ENCODE measurements at places on chromosomes 2 and 18.

GRCh38 chr2:176494949-176495353, 225.7 kb downstream of the MTX2 start:
- DNase-seq = no peak

GRCh38 chr18:69239849-69240674, 160.6 kb upstream of the DOK6 start:
- no peak for DNase-seq

DNA sequence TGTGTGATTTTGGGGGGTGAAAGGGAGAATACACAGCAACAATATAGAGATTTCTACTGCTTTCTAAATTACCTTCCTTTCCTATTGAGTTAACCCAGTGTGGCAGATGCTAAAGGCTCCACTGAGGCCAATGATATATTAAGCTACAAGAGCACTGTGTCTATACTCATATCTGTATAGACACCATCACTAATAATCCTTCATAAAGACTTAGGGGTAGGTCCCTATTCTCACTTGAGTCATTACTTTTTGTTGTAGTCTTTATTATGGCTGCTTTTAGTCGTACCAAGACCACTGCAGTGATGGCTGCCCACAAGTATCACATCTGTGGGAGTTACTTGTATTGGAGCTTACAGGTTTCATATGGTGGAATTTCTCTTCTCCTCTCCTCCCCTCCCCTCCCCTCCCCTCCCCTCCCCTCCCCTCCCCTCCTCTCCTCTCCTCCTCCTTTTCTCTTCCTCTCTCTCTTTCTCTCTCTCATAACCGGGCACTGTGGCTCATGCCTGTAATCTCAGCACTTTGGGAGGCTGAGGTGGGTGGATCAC, 637.6 kb downstream of the ADCYAP1 start:
- no peak for DNase-seq

DNA sequence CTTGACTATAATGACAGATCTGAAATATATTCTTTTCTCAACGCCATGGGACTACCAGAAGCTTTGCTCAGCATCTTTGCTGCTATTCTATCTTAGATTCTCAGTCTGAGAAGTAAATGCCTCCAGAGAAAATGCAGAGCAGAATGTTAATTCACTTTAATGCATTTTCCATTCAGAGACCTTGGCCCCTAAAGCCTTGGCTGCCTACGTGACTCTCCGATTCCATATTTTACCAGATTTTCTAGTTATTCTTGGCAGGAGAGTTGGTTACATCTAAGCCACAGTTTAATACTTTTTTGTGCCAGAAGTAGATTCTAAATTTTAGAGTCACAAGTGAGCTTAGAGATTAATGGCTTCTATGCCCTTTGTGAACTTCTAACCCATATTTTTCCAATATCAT, 837.1 kb upstream of the POU3F3 start:
- no peak for DNase-seq

DNA sequence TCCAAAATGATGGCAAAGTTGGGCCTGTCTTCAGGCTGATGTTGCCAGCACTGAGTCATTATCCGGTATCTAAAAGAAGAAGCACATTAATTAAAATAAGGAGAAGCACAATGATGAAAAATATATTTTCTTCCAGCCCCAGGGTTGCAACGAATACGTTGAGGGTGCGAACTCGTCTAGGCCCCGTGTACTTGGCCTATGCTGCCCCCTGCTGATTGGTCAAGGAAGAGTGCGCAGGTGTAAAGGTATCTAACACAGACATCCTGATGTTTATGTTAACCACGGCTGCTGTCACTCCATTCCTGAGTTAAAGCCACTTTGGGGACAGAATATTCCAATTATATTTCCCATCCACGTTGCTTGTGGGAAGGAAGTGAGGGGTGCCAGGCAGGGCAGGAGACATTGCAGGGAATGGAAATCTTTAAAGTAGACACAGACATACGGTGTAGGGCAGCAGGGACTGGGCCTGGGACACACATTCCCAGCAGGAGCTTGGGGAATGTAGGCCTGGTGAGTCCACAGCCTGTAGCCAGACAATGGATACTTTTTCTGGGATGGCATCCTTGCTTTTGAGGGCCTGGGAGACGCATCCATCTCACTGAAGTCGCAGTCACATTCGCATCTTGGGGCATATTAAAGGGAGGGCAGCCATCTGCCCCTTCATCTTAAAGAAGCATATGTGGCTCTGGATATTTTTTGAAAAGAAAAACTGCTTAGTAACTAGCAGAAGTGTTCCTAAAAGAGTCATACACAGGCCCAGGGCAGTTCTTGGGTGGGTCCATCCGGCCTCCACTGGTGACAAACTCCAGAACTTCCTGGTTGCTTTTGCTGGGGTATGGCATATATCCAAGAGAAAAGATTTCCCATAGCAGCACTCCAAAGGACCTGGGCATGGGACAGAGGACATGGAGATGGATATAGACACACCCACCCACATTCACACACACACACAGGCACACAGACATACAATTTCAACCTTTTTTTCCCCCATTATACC, 81.9 kb downstream of the CLIP4 start:
- DNase-seq = peak; percentile 85

DNA sequence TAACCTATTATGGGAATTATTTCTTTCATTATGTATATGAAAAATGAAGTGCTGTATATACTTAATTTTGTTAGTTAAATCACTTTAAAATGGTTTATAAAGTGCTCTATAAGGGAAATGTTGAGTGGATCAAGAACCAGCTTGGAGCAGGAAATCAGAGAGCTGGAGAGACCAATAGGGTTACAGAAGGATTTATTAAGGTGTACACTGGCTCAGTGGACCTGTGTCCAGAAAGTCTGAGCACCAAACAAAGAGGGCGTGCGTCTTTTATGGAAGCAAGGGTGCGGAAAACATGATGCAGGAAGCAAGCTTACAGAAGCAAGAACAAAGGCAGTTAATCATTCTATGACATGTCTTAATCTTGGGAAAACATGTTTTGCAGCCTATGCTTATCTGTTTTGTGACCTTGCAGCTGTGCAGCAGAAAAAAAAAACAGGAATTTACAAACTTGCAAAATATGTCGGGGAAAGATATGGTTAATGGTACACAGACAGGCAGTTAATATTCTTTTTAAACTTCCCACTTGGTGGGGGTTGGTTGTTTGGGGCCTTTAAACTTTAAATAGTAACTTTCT, 65.2 kb upstream of the SLC35G4 start:
- no peak for DNase-seq

GRCh38 chr2:159471340-159471739, 145.0 kb downstream of the BAZ2B start:
- no peak for DNase-seq

- DNase-seq = no peak
Measured at GRCh38 chr18:48957616-48958015, 6.9 kb upstream of the SMAD7 start.

Data from activated CD8-positive, alpha-beta T cell treated with anti-CD3 and anti-CD28 coated beads for 36 hours (primary cell).